C1 segment of cervical spinal cord (tissue), 14 donors: ENCODE measurements at places on chromosomes 12 and 14.

- no peak for DNase-seq
Measured at GRCh38 chr12:51950682-51951198, 759 bp upstream of the ACVR1B start.

- no peak for DNase-seq
Measured at GRCh38 chr14:22502551-22502950, 86.5 kb downstream of the DAD1 start.

DNA sequence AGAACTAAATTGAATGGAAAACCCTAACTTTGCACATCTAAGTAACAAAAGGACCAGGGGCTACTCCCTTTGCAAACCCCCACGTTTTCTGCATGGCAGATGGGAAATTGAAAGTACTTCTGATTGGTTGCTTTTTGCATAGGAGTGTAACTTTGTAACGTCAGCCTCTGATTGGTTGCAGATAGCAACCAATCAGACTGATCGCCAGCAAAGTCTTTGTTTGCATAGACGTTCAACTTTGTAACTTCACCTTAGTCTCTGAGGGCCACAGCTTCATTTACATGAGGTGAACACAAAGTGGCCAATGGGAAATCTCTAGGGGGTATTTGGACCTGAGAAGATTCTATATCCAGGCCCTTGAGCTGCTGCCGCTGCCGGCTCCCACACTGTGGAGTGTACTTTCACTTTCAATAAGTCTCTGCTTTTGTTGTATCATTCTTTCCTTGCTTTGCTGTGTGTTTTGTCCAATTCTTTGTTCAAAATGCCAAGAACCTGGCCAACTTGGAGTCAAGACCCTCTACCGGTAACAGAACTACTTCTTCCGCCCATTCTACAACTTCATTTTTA is 102.5 kb upstream of the PRICKLE1 start:
- no peak for DNase-seq

- DNase-seq = peak; percentile 17
Measured at GRCh38 chr14:92253381-92253894, 69.5 kb upstream of the SLC24A4 start.

DNA sequence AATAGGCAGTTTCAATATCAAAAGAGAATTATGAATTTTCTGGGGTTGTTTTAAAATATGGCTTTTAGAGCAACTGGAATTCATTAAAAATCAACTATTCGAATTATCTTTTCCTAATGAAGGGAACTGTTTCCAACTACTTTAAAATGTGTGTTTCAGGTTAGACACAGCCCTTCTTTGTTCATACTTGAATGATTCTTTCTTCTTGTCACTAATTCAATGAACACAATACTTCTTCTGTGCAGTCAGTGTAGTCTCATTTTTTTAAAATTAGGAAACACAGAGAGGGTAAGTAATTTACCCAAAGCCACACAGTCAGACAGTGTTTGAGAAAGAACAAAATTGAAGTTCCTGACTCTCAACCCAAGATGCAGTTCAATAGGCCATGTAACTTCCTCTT is 414.0 kb downstream of the CCDC91 start:
- no peak for DNase-seq

DNA sequence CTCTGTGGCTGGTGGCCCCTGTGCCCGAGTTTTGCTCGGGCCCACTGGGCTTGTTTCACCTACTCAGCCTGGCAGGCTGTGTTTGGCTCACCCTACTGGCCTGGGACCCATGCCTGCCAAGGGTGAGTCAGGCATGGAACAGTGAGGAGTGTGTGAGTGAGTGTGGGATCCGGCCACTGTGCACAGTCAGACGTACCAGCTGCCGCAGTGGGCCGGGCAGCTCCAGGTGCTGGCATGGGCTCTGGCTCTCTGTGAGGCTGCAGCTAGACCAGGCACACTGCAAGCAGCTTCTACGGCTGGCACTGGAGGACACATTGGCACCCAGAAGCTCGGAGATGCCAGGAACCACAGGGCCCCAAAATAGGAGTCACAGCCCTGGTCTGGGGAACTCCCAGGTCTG is 40.6 kb downstream of the HSD17B6 start:
- no peak for DNase-seq

DNA sequence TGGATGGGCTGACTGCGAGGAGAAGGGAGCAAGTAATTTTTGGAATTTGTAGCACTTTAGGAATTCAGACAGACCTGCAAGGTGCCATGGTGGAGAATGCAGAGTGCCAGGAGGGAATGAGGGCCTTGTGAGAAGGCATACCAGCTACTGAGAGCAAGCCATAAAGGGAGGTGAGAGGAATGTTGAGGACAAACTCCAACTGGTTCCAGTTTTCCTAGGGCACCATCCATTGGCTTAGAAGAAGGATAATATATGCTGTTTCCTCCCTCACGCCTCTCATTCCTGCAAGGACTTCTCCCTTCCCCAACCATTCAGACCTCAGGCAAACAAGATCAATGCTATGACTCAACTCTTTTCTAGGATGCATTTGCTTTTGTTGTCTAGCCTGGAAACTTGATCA is 11.2 kb upstream of the DAAM1 start:
- DNase-seq = no peak

GRCh38 chr12:59149995-59150642 is 229.8 kb upstream of the LRIG3 start:
- no peak for DNase-seq

DNA sequence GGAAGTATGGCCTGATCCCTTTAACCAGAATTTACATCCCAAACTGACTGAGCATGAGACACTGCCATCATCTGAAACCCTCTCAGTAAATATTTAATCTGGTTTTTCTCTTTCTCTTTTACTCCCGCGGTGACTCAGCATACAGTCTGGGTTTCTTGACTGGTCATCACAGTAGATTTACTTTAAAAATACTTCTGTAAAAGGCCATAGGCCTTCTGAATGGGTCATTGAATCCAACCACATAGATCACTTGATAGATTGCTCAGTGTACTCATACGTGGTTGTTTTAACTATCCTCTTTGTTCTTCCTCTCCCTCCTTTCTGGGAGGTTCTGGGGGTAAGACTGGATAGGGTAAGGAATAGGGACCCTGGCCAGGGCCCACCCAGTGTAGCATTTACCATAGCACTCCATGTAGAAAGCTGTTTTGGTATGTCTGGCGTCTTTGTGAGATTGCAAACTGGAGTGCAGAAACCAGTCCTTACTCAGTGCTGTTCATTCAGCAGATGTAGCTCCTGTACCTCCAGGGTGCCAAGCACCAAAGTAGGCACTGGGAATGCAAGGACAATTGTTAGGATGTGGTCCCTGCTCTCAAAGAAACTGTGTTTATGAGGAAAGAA is 165.7 kb downstream of the SRGAP1 start:
- DNase-seq = no peak

GRCh38 chr14:58659846-58660245 is 22.1 kb downstream of the DACT1 start:
- DNase-seq = no peak

GRCh38 chr14:31659278-31659677 is 98.1 kb downstream of the NUBPL start:
- DNase-seq = no peak

DNA sequence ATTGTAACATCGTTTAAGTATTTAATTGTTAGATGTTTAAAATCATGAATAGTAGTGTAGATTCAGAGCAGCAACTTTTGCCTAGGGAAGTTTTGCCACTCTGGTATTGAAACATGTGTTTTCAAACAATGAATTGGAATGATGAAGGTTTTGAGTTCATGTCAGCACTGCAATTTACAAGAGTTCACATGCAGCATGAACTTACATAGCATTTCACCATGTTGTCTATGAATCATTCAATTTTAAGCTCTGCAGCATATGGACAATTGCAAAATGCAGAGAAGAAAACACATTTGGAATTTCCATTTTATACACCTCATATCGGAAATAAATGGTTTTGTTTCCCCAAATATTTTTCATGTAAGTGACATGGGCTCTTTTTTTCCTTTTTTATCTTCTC is 170.7 kb upstream of the CDKN3 start:
- DNase-seq = no peak

GRCh38 chr12:27105746-27106536 is 23.6 kb upstream of the C12orf71 start:
- no peak for DNase-seq

DNA sequence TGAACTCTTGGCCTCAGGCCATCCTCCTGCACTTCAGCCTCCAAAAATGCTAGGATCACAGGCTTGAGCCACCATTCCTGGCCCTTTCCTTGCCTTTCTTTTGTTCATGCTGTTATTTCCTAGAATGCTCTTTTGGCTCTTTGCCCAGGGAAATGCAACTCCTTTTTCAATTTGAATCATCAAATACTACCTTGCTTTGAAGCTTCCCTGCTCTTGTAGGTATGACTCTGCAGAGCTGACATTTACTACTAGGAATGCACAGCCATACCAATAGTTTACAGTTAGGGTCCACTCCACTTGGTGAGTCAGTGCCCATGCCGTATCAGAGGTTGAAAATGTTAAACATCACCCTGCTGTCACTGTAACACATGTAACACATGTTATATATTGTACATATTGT is 107.0 kb upstream of the CRY1 start:
- no peak for DNase-seq

DNA sequence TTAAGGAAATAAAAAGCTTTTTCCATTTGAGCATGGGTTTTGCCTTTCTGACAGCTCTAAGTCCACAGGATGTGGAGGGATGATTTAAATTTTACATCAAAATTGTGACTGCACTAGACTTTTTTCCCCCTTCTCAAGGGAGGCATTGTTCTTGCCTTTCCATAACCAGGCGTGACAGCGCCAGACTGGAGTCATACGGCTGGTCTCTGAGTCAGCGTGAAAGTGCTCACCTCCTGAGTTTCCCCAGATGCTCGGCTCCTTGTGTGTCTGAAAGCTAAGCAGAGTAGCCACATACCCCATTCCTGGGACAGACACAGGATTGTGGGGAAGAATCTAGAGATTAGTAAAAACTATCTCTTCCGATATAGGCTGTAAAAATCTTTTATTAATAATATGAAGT is 43.1 kb downstream of the SOX5 start:
- no peak for DNase-seq

DNA sequence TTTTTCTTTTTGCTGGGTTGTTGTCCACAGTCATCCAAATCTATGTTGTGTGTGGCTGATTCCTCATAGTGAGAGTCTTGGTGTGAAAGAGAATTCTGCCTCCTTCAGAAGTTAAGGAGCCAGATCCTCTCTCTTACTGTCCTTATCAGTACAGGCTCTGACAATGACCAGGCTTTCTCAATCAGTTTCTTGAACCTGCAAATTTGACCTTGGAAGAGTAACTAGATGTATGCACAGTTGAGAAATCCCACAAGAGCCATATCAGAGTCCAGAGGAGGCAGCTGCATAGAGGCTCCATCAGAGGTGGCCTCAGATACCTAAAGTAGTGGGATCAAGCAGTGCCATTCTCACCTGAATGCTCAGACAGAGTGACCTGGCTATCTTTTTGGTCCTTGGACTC is 5.5 kb upstream of the GALC start:
- no peak for DNase-seq

- DNase-seq = no peak
Measured at GRCh38 chr12:80868576-80868975, 69.2 kb downstream of the LIN7A start.

DNA sequence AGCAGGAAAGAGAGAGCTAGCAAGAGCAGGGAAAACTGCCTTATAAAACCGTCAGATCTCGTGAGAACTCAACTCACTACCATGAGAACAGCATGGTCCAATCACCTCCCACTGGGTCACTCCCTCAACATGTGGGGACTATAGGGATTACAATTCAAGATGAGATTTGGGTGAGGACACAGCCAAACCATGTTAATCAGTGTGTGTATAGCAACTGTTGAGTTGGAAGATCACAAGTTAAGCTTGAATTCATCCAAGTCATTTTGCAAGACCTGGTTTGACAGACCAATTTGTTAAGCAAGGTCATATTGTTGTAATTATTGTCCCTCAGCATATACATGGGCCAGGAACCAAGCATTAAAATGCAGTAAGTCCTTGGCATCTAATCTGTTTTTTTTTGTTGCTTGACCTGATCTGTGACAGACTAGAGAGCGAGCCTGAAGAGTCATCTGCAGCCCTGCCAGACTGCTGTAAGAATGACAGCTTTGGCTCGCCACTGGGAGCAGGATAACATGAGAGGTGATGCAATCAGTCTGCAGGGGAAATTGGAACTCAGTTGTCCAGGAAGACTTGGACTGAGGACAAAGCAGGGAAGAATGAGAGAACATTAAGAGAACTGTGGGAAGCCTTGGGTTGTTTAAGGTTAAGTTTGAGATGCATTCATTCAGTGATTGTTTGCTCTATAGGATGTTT is 297.6 kb upstream of the SEL1L start:
- no peak for DNase-seq

- no peak for DNase-seq
Measured at GRCh38 chr12:45435945-45436710, 220.2 kb downstream of the ANO6 start.

GRCh38 chr12:56013482-56013881 is 7.4 kb upstream of the IKZF4 start:
- no peak for DNase-seq

DNA sequence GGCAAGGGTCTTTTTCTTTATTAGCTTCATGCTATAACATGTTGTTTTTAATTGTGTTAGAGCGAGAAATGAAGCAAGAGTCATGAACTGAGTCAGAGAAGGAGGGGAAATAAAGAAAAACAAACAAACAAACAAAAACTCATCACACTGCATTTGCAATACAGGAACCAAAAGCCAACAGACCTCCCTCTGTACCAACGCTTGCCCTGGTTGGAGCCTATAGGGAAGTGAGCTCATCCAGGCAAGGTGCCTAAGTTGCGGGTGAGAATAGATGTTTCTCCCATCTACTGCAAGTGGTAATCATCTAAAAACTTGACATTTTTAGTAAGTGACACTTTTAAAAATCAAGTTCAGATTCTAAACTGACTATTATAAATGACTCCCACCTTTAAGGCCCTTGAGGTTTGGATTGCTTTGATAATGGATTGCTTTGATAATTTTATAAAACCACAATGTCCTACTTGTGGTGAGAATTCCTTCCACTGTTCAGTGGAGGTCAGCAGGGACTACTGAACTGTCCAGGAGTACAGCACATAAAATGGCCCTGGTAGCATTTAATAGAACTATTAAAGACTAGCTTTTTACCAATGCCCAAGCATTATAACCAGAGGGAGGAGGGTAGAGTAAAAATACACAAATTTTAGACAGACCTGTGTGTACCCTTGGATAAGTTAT is 31.3 kb downstream of the SLC38A1 start:
- DNase-seq = no peak

GRCh38 chr12:50642761-50643160 is 121.1 kb upstream of the ATF1 start:
- DNase-seq = no peak

- no peak for DNase-seq
Measured at GRCh38 chr14:36659010-36659821, 2.4 kb upstream of the PAX9 start.
